ENCODE measurements at places on chromosomes 13 and 19.

DNA sequence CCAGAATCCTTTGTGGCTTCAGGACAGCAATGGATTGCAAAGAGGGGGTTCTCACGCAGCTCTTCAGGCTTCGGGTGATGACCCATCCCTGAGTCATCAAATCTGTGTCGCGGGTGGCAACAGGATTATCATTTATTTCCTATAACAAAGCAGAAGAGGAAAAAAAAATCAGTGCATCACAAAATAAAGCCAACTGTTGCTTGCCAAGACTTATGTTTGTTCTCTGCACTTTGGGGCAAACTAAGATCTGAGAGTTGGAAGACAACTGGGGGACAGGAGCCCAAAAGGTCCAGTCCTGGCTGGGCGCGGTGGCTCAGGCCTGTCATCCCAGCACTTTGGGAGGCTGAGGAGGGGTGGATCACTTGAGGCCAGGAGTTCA is 6.4 kb downstream of the GNA15 start:
- no peak for DNase-seq

DNA sequence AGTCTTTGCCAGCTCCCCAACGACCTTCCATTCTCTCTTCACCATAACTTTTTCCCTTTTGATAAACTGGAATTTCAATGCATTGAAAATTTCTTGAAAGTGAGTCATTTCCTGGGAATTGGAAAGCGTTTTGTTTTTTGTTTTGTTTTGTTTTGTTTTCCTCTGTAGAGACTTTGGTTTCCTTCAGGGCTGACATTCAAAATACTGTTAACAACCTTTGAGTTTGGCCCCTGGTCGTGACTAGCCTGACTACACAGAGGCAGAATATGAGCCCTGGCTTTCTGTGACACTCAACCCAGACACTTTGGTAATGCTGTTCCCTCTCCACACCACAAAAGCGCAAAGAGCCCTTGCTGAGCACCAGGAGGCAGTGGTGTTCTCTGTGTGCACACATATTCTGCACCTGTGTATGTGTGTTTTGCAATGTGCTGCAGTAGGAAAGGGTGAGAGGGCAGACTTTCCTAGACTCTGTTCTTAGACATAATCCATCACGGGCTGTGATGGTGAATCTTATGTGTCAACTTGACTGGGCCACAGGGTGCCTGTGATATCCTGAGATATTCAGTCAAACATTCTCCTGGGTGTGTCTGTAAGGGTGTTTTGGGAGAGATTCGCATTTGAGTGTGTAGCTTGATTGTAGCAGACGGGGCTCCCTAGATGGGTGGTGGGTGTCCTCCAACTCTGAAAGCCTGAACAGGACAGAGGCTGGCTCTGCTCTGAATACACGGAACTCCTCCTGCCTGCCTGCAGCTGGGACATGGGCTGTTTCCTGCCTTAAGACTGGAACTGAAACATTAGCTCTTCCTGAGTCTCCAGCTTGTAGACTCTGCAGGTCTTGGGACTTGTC is 29.5 kb upstream of the ANKRD10 start:
- no peak for DNase-seq

DNA sequence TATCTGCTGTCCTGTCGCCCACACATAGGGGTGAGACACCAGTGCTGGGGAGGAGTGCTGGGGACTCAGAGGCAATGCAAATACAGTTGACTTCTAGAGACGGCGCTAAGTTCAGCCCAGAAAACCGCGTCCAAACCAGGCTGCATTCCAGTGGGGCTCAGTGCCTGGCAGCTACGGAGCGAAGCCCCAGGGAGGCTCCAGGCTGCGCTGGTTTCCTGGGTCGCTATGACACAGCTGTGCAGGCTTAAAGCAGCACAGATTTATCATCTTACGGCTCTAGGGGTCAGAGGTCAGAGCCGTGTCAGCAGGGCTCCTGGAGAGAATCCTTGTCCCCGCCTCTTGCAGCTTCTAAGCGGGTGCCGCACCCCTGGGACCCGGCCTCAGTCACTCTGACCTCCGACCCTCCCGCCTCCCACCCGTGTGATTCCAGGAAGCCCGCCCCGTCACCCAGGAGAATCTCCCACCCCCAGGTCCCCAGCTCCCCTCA is 61.6 kb downstream of the ANKRD10 start:
- DNase-seq, result peak; percentile 77

DNA sequence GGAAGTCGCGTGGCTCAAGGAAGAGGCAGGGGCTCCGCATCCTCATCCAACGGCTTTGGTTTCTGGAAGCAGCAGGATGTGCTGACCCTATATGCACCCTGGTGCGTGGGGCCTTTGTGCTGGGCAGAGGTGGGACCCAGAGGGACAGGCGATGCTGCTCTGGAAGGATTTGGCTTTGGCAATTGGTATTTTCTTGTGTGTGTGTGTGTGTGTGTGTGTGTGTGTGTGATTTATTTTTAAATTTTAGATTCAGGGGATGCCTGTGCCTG is 321.9 kb upstream of the ZNF507 start:
- no peak for DNase-seq

GRCh38 chr13:72458701-72459100 is 268.7 kb downstream of the MZT1 start:
- no peak for DNase-seq

GRCh38 chr19:11659612-11660011 is 62.3 kb downstream of the ZNF627 start:
- DNase-seq, result no peak
